CD4-positive, alpha-beta memory T cell (primary cell): ENCODE measurements at places on chromosomes 12 and 14.

GRCh38 chr14:104797115-104798044 is 1.8 kb upstream of the AKT1 start:
- no peak for DNase-seq

GRCh38 chr12:73445658-73446324 is 1091.8 kb upstream of the ATXN7L3B start:
- no peak for DNase-seq

GRCh38 chr12:11656550-11656949 is 7.1 kb downstream of the ETV6 start:
- no peak for DNase-seq

- DNase-seq, result peak; percentile 27
Measured at GRCh38 chr14:53306267-53306721, 153.2 kb upstream of the DDHD1 start.

DNA sequence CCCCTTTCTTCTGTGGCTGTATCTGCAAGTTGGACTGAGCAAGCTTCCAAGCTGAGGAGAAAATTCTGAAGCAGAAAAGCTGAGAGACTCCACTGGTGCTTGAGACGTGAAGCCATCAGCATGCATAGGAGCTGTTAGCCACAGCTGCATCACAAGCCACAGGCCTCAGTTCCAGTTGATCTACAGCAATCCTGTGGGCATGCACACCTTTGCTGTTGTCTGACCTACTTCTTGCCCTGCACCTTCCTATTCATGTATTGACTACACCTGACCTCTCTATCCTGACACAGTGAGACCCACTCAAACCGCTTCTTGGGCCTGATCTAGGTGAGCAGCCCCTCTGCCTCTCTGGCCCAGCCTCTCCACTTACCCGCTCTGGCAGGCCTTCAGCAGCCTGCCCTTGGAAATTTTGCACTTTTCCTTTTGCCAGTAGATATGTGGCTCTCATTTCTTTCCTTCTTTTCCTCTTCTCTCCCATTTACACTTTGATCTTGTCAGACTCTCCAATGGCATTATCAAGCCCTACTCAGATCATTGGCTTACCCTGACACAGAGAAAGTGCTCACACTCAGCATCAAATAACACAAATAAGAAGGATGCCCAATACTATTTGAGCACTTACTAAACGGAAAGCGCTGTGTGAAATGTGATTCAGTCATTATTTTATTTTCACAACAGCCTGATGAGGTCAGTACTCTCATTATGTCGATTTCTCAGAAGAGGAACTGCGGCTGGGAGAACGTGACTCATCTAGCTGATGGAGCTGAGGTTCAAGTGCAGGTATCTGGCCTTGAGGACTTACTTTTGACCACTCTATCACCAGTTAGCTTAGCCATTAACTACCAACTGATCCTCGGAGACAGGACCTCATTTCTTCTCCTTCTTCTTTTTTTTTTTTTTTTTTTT is 21.9 kb upstream of the PTGR2 start:
- DNase-seq, result no peak

GRCh38 chr12:1324910-1325309 is 269.5 kb downstream of the FBXL14 start:
- no peak for DNase-seq

GRCh38 chr12:47755655-47756562 is 2.8 kb downstream of the RAPGEF3 start:
- DNase-seq, result no peak

- DNase-seq, result no peak
Measured at GRCh38 chr14:37779480-37779879, 184.1 kb downstream of the TTC6 start.

DNA sequence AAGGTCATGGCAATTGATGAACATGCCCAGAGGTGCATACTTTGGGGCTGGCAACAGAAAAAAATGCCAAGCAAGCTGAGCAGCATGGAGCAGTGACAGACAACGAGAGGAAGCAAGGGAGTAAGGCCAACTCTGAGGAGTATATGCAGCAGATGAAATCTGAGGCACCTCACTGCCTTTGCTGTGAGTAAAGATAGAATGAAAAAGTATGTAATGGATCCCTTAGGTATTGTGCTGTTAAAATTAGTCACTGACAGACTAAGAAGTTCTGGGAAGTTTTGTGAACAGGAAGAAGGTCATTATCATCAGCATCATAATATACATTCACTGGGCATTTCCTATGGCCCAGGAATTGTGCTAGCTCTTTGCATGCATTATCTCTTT is 269.9 kb downstream of the DUSP6 start:
- DNase-seq, result no peak

DNA sequence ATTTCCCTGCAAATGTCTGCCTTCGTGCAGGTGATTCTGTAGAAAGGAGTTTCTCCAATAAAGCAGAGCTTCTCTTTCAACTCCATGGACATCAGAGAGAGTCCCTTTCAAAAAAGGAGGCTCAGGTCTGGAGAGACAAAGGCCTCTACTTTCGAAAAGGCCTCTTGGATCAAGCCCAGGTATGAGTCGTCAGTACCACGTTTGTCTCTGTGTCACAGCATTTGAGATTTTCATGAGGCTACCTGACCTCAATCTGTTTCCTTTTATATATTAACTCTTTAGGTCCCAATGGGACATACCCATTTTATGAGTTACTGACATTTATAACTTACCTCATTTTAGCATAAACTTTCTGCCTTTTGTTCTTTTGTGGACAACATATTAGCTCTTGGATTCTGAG is 290.8 kb downstream of the RPAP3 start:
- no peak for DNase-seq

DNA sequence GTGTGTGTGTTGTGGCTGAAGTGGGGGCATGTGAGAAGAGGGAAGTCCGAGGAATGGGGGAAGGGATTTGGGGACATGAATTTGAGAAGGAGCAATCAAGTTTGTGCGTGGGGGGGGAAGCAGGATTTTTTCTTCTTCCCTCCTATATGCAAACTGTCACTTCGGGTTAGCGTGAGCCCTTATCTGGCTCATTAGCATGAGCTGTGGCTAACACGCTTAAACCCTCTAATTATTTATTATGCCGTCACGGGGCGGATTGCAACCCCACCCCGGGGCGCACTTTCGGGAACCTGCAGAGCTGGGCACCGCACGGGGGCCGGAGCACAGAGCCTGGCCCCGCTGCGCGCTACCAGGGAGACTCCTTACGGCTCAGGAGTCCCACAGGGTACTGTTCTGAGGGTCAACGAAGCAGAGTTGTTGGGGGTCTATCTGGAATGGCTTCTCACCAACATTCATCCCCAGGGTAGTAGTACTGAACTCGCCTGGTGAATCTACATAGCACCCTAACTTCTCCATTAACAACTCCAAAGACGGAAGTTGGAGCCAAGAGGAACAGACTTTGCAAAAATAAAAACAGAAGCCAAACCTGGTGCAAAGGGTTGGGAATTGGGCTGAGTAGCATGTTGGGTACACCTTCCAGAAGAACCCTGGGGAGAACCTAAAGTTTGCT is 6.4 kb upstream of the ASCL1 start:
- DNase-seq, result no peak

DNA sequence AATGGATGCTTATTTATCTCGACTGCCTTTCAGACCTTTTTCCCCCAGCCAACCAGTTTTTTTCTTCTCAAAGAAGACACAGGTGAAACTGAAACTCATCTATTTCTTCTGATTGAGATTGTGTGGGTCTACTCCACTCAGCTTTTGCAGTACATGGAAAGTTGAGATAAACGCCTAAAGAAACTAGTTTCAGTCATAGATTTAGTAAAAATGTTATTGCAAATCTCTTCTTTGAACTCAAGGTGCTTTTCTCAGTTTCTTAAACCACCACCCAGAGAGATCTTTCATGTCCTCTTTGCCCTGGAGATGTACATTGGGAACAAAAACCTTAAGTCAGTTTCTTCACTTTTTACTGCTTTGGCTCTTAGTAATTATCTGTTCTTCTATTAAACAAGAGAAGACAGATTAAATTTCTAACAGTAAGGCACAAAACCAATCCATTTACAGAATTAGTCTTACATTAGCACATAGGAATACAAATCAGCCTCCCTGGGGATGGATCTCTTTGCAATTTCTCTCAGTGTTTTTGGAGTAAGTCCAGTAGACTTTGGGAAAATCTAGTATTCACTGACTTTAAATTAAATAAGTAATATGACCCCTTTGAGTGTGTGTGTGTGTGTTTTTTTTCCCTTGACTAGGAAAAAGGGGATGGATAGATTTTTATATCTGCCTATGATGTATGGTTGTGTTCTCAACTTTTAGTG is 11.6 kb downstream of the FBXW8 start:
- peak; percentile 10 for DNase-seq

DNA sequence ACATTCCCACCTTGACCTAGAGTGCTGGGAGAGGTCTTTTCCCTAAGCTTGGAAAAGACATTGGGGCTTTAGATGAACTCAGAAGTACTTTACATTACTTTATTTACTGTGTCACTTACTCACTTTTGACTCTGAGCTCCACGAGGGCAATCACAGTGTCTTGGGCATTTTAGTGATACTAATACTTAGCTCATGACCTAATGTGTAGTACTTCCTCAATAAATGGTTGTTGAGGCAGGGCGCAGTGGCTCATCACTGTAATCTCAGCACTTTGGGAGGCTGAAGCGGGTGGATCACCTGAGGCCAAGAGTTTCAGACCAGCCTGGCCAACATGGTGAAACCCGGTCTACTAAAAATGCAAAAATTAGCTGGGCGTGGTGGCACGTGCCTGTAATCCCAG is 19.8 kb upstream of the SNAPC1 start:
- no peak for DNase-seq

DNA sequence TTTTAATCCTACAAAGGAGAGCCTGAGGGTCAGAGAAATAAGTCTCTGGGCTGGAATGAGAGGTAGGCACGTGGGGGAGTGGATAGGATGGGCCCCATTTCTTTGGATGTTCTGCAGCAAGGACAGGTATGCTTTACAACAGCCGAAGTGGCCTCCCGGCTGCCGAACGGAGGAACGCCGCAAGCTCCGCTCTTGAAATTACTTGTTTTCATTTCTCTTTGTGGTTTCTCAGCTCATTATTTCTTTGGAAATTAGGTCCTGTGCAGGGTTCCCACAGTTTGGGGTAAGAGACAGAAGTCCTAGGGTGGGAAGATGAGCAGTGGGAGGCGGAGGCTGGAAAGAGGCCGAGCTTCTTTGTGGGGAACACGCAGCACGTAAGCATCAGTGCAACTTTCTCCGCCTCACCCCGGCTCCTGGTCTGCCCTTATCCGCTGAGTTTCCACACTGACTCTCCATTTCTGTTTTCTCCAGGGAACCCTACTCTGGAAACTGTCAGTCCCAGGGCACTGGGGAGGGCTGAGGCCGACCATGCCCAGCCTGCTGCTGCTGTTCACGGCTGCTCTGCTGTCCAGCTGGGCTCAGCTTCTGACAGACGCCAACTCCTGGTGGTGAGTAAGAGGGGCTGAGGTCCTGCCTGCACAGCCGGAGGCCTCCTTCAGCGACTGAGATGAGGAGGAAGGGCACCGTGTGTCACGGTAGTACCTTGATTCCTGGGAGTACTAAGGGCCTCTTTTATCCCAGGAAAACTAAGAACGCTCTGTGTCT is 2.0 kb downstream of the WNT5B start:
- no peak for DNase-seq

DNA sequence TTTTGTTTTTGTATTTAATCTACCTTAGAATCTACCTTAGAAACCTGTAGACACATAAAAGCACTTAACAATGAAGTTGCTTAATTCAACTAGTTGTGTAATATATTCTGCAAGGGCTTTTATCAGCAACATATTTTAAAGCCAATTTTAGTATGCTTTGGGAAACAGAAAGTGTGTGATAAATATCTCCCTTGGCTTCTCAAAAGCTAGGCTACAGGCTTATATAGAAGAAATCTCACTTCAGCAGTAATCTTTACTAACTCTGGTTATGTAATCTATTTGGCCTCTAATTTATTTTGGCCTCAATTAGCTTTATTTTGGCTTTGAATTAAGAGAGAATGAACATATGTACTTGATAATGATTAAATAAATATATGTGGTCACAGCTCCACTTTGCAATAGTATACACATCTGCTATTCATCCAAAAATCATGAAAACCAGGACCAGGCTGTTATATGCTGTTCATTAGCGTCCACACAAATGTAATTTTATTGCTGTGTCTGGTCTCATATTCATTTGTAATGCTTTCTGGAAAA is 37.2 kb downstream of the LRP6 start:
- DNase-seq, result no peak

DNA sequence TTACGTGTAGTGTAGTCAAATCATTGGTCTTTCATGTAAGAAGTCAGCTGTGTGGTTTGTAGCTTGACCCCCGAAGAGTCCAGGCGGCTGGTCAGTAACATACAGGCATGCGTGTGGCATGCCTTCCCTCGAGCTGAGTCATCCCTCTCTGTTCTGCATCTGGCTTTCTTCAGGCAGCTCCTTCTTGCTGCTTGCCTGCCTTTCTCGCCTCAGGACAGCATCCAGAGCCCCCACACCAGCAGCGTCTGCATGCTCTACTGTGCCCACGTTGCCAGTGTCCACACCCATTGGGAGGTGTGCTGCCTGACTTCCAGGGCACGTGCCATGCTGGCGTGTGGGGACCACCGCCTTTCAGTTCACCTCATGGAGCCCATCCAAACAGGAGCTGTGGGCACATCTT is 96.8 kb downstream of the EP400 start:
- no peak for DNase-seq

DNA sequence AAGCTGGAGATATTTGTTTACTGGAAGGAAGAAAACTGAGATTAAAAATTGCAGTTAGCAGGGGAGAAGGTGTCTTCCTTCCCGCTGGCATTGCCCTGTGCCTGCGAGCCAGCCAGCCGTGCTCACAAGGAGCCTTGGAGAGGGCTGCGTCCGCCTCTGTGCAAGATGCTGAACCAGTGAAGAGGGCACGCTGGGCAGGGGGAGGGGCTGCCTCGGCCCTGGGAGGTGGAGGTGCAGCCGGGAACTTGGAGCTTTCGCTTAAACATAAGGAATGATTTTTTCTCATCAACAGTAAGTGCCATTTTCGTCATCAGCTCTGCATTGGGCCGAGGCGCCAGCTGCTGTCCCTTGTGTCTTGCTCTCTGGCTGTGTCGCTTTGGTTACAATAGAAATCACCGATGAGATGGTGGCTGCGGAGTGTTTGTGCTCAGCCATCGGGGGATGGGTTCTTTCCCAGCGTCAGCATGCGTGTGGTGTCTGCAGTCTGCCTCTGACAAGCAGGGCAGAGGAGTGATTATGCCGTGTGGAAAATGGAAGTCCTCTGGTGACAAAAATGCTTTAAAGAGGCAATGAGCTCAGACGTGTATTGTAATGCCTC is 97.3 kb downstream of the ESR2 start:
- peak; percentile 19 for DNase-seq

- no peak for DNase-seq
Measured at GRCh38 chr12:32714772-32715171, 35.7 kb downstream of the DNM1L start.

- DNase-seq, result no peak
Measured at GRCh38 chr14:51681411-51681810, 29.7 kb downstream of the FRMD6 start.

- no peak for DNase-seq
Measured at GRCh38 chr12:80293759-80294158, 150.3 kb upstream of the PTPRQ start.

- no peak for DNase-seq
Measured at GRCh38 chr14:63383776-63384367, 65.1 kb upstream of the GPHB5 start.
